Right lobe of liver (tissue), 6 donors: ENCODE measurements at places on chromosomes 4 and X.

GRCh38 chr4:87073199-87074120 lies 138.6 kb downstream of the AFF1 start:
- no peaks in the 10 kb centered on the region for H3K36me3 ChIP-seq
- peaks cover 3% of the 10 kb centered on the region for H3K4me1 ChIP-seq
- H3K4me3 ChIP-seq: no peak overlapping the region
- no peak overlapping the region for H3K27ac ChIP-seq
- no peaks in the 10 kb centered on the region for H3K27me3 ChIP-seq

DNA sequence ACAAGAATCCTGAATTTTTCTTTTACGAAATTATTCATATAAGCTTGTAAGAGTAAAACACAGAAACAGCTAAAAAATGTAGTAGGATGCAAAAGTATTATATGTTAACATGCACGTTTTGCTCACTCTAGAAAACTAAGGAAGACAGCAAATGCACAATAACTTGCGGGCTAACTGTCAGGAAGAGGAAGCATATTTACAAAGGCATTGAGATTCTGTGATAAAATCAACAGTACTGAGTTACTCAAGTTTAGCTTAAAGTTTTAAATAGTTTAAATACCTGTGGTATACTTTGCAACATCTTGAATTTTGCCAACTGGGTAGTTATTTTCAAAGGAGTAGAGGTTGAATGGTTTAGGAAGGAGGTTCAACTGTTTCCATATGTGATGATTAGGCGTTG lies 37.0 kb downstream of the SH2D1A start:
- no peak overlapping the region for H3K27ac ChIP-seq
- DNase-seq: no peak
- H3K36me3 ChIP-seq: no peaks in the 10 kb centered on the region
- H3K27me3 ChIP-seq: no peaks in the 10 kb centered on the region
- H3K4me3 ChIP-seq: no peak overlapping the region

GRCh38 chr4:28250646-28251045 lies 1390.0 kb downstream of the STIM2 start:
- no peaks in the 10 kb centered on the region for H3K36me3 ChIP-seq
- H3K4me1 ChIP-seq: no peaks in the 10 kb centered on the region
- H3K27me3 ChIP-seq: no peaks in the 10 kb centered on the region

GRCh38 chrX:88072339-88073030 lies 554.9 kb downstream of the KLHL4 start:
- H3K4me3 ChIP-seq: no peak overlapping the region
- no peaks in the 10 kb centered on the region for H3K4me1 ChIP-seq
- no peaks in the 10 kb centered on the region for H3K36me3 ChIP-seq
- no peak for DNase-seq

DNA sequence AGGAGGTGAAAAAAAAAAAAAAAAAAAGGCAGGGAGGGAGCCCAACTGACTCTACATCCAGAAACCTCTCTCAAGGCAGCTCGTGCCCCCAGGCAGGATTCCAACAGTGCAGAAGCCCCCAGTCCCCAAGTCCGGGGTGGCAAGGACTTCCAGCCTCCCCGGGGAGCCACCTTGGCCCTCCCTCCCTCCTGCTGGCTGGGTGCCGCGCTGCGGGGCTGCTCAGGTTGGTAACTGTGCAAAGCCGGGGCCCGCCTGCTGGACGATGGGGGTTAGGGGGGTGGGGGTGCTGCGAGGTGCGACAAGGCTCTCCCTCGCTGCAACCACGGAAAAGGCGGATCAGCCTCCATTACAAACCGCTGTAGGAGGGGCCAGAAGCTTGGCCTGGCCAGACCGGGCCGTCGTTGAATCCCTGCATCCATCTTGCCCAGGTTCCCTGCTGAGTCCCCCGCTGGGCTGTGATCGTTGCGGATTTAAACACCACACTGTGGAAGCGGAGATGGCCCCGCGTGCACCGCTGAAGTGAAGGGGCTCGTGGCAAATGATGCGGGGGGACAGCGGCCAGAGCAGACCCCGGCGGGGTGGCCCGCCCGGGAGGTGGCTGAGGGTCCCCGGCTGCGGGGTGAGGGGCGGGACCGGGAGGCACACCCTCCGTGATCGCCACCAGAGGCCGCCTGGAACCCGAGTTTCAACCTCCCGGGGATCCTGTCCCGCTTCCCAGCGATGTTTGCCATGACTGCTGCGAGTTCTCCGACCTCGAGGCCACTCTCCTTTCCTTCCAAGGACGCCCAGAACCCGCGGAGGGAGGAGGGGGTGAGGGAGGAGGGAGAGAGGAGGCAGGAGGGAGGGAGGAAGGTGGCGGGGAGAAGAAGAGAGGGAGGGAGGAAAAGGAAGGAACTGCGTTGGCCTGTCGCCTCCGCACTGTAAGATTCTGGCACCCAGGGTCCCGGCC lies 58.0 kb upstream of the DDX3X start:
- H3K27me3 ChIP-seq: no peaks in the 10 kb centered on the region
- H3K27ac ChIP-seq: no peak overlapping the region
- no peaks in the 10 kb centered on the region for H3K36me3 ChIP-seq
- DNase-seq: peak; percentile 75

GRCh38 chr4:147707892-147708672 lies 23.8 kb upstream of the ARHGAP10 start:
- no peaks in the 10 kb centered on the region for H3K27me3 ChIP-seq
- no peaks in the 10 kb centered on the region for H3K4me1 ChIP-seq
- no peaks in the 10 kb centered on the region for H3K36me3 ChIP-seq
- no peak for DNase-seq

GRCh38 chrX:132612821-132613564 lies 124.2 kb upstream of the MBNL3 start:
- H3K4me1 ChIP-seq: no peaks in the 10 kb centered on the region
- no peaks in the 10 kb centered on the region for H3K36me3 ChIP-seq

DNA sequence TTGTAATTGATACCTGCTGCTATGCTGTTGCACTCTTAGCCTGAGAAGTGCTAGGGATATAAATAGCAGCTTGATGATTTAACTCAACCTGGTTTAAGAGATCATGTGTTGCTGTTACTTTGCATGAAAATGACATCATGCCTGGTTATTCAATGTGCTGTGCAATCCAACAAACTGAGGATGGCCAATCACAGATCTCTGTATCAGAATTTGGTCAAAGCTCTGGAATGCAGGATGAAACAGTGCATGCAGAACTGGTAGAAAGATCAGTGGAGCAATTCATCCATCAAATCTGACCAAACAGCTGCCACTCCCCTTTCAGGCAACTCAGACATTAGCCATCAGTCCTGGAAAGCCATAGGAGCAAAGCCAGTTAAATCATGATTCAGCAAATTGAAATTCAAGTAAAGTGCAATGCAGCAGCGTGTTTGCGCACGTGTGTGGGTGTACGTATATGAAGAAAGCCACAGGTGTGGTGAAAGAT lies 160.3 kb upstream of the RASGEF1B start:
- no peaks in the 10 kb centered on the region for H3K4me1 ChIP-seq
- DNase-seq: no peak
- H3K27me3 ChIP-seq: no peaks in the 10 kb centered on the region
- no peak overlapping the region for H3K4me3 ChIP-seq

GRCh38 chr4:150212927-150213326 lies 134.7 kb downstream of the DCLK2 start:
- H3K4me1 ChIP-seq: no peaks in the 10 kb centered on the region
- H3K27ac ChIP-seq: no peak overlapping the region
- H3K36me3 ChIP-seq: no peaks in the 10 kb centered on the region
- no peak overlapping the region for H3K4me3 ChIP-seq
- no peaks in the 10 kb centered on the region for H3K27me3 ChIP-seq

- no peaks in the 10 kb centered on the region for H3K27me3 ChIP-seq
- H3K4me1 ChIP-seq: no peaks in the 10 kb centered on the region
- peak; percentile 51 for DNase-seq
Observed at GRCh38 chr4:124018383-124019317, 622.1 kb downstream of the SPRY1 start.

DNA sequence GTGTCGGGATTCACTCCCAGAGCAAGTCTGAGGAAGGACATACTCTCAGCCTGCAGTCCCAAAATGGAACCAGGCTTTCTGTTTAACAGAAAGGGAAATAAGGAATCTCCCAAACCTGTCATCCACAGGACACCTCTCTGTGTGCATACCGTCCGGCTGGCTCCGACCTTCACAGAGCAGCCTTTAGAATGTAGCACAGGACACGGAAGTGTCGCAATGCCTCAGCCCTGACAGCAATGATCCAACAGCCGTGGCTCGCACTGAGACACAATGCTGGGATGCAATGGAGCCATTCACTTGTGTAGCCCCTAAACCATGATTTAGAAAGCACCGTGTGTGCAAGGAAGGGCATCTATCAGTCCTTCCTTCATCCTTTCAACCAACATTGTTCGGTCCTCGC lies 15.5 kb upstream of the HELT start:
- no peak overlapping the region for H3K27ac ChIP-seq
- H3K4me1 ChIP-seq: peaks cover 11% of the 10 kb centered on the region
- no peak overlapping the region for H3K4me3 ChIP-seq
- no peaks in the 10 kb centered on the region for H3K27me3 ChIP-seq

DNA sequence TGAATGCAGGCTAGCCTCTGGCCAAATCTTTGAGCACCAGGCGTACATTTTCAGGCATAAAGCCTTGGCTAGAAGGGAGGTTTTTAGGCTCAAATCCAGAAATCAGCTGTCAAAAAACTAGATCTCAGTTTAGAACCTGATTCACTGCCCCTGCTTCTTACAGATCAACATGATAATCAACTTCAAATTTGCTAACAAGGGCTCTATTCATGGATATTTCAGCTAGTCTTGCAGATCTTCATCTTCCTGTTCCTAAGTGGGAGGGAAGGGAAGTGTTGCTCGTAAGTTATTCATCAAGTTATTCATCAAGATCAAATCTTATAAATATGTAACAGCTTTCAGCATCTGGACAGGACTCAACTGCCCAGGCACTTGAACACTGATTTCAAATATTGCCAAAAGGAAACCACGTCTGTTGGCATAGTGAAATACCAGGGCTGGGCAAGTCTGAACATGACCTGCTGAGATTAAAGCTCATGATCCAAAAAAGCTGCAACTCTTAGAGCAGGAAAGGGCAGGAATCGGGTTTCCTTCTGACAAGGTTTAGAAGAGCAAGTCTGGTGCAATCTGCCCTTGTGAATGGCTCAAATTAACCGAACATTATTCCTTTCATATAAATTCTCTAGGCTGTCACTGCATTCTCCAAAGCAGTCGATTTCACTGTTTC lies 200.3 kb downstream of the PDGFC start:
- no peaks in the 10 kb centered on the region for H3K4me1 ChIP-seq
- H3K36me3 ChIP-seq: no peaks in the 10 kb centered on the region
- no peak overlapping the region for H3K4me3 ChIP-seq
- no peaks in the 10 kb centered on the region for H3K27me3 ChIP-seq
- DNase-seq: no peak

- peak overlapping the region; percentile 25 for H3K27ac ChIP-seq
- peaks cover 28% of the 10 kb centered on the region for H3K4me1 ChIP-seq
- H3K27me3 ChIP-seq: no peaks in the 10 kb centered on the region
- peak overlapping the region; percentile 9 for H3K4me3 ChIP-seq
- peak; percentile 55 for DNase-seq
Observed at GRCh38 chr4:174262624-174263444, 20.6 kb downstream of the FBXO8 start.

DNA sequence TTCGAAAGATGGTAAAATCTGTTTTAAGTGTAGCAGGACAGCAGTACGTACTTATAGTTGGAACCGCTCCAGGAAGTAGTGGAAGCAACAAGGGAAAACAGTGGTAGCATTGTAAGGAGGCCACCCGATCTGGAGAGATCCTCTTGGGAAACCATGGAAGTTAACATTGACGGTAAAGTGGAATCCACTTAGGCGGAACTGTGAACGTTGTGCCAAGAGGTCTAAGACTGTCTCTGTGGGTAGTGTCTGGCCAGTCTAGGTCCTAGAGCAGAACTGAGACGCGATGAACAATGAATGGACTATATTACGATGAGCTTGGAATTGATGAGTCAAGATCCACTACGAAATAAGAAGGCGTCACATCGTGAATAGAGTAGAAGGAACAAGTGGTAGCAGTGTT lies 124.0 kb downstream of the TENM3 start:
- no peaks in the 10 kb centered on the region for H3K27me3 ChIP-seq
- no peak overlapping the region for H3K27ac ChIP-seq
- no peaks in the 10 kb centered on the region for H3K4me1 ChIP-seq
- no peak overlapping the region for H3K4me3 ChIP-seq
- no peaks in the 10 kb centered on the region for H3K36me3 ChIP-seq
- DNase-seq: no peak

DNA sequence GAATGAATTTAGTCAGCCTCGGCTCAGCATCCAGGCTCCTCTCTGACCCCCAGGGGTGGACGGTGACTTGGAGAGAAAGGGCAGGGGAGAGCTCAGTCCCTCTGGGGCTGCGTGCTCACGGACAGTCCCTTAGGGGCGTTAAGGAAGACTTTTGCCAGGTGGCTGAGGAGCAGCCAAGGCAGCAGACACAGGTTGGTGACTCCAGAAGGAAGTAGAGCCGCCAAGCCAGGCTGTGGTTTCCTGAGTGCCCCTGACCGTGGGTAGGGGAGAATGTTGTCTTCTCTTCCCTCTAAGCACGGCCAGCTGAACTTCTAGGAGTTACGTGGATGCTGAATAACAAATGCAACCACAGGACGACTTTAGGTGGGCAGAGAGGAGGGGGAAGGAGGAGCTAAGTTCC lies 91.0 kb upstream of the MTM1 start:
- H3K27ac ChIP-seq: no peak overlapping the region
- no peak overlapping the region for H3K4me3 ChIP-seq
- no peaks in the 10 kb centered on the region for H3K27me3 ChIP-seq
- DNase-seq: no peak
- H3K36me3 ChIP-seq: no peaks in the 10 kb centered on the region

GRCh38 chr4:2458546-2459491 lies 10.1 kb upstream of the RNF4 start:
- no peak overlapping the region for H3K27ac ChIP-seq
- H3K4me3 ChIP-seq: no peak overlapping the region
- no peaks in the 10 kb centered on the region for H3K27me3 ChIP-seq
- peak; percentile 48 for DNase-seq

DNA sequence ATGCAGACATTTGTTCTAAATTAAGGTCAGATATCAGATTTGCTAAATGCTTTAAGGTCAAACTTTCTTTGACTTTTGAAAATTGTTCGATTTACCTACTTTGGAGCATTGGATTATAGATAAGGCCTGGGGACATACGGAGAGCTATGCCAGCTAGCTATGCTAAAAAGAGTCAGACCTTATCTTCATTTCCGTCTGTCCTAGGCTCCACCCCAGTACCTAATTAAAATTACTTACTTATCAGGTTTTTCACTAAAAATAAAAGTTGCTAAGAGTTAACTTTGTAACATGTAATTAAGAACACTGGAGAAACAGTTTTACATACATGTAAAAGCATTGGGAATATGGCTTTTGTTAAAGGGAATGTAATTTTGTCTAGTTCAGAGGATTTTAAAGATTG lies 7.1 kb upstream of the TMEM35A start:
- H3K27me3 ChIP-seq: no peaks in the 10 kb centered on the region
- H3K4me1 ChIP-seq: no peaks in the 10 kb centered on the region
- H3K36me3 ChIP-seq: no peaks in the 10 kb centered on the region
- no peak overlapping the region for H3K4me3 ChIP-seq

- no peaks in the 10 kb centered on the region for H3K36me3 ChIP-seq
- no peaks in the 10 kb centered on the region for H3K27me3 ChIP-seq
Observed at GRCh38 chr4:121464854-121465253, 84.0 kb upstream of the QRFPR start.

GRCh38 chr4:146336410-146336807 lies 122.1 kb downstream of the REELD1 start:
- H3K4me1 ChIP-seq: no peaks in the 10 kb centered on the region
- H3K27me3 ChIP-seq: no peaks in the 10 kb centered on the region
- no peaks in the 10 kb centered on the region for H3K36me3 ChIP-seq
